Placental epithelial cell (primary cell): ENCODE measurements at places on chromosomes 6 and 20. TPM values are rescaled to one million over a fixed set of nuclear protein-coding genes. Genes with fewer than 3 reads are reported as not detected.

Gene SOX18
- 0.11 TPM in 1 of 2 replicates, not detected in the other for total RNA-seq

Gene TRIM39
- total RNA-seq: 14.9 and 18.0 TPM in 2 replicates

Gene GPLD1
- 0.33 and 0.39 TPM in 2 replicates for total RNA-seq

Gene COL11A2
- 0.22 and 0.39 TPM in 2 replicates for total RNA-seq

Gene MLN
- not detected in 2 replicates for total RNA-seq

Gene PRL
- not detected in 2 replicates for total RNA-seq

Gene B3GALT4
- 29.3 and 38.5 TPM in 2 replicates for total RNA-seq

Gene FLRT3
- total RNA-seq: 35.9 and 53.4 TPM in 2 replicates

Gene CYP39A1
- 0.22 and 0.79 TPM in 2 replicates for total RNA-seq

Gene UST
- total RNA-seq: 0.87 and 2.4 TPM in 2 replicates

Gene CGAS
- 2.3 and 2.7 TPM in 2 replicates for total RNA-seq

Gene MUC22
- 0.11 TPM in 1 of 2 replicates, not detected in the other for total RNA-seq

Gene RBM24
- 0.11 and 0.39 TPM in 2 replicates for total RNA-seq
